Fibroblast of skin of left quadriceps (primary cell): ENCODE measurements at places on chromosomes 7 and 10.

DNA sequence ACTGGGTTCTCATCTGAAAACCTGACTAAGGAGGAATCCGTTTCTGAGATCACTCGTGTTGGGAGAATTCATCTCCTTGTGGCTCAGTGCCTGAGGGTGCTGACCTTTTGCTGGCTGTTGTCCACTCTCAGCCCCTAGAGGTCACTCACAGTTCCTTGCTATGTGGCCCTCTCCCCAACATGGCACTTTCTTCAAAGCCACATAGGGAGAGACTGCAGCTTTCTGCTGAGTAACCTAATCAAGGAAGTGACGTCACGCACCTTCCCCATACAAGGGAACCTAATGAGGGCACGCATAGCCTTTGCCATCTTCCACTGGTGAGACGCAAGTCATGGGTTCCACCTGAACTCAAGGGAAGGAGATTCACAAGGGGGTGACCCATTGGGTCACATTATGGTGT is 23.2 kb downstream of the STEAP1B start:
- DNase-seq: no peak

- no peak for DNase-seq
Observed at GRCh38 chr7:69403169-69403568, 195.1 kb upstream of the AUTS2 start.

DNA sequence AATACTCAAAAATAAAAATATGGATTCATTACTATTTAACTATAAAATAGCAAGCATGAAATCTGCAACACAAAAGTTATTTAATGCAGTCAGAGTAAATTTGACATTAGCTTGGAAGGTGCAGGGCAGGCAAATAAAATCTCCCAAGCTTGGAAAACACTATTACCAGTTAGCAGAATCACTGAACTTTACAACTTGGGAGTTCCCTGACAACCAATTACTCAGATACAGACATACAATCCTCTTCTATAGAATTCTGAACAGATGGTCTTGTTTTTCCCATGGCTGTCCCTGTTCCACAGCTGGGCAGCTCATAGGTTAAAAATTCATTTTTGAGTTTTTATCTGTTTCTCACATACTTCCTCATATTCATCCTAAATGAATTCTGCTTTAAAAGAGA is 1002.6 kb downstream of the SORCS3 start:
- no peak for DNase-seq

DNA sequence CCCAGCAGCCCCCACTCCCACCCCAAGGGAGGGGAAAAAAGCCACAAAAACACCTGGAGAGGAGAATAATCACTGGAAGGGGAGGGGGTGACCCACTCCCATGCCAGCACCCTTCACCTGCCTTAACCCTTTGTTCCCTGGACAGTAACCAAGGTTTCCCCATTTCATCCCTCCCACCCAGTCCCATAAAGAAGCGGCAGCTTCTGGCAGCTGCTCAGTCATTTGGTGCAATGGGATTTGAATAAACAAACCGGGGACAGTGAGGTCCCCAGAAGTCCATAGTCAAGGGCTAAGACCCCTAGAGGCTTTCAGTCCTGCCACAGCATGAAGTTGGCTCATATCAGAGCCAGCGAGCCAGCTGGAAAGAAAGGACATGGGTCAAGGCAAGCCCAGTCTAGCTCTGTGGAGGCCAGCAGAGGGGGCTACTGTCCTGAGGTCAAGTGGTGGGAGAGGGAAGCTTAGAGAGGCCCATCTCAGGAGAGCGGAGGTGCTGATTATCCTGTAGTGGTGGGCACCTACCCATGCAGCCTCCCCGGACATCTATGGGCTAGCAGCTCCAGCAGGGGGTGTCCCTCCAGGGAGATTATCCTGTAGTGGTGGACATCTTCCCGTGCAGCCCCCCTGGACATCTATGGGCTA is 58.9 kb upstream of the LBX1 start:
- no peak for DNase-seq

DNA sequence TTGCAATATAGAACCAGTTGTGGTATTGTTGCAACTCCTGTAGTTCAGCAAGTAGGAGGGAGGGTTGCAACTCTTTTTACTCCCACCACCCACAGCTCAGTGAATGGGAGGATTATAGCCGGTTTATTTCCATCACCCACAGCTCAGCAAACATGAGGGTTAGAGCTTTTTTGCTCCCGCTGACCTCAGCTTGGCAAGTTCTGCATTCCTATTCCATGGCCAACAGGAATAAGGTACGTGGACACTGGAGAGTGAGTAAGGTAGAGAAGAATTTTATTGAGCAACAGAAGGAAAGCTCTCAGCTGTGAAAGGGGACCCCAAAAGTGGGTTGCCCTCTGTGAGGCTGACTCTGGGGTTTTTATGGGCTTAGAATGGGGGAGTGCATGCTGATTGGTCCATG is 167.1 kb upstream of the SMIM30 start:
- no peak for DNase-seq

GRCh38 chr7:109996927-109997326 is 1094.0 kb upstream of the LRRN3 start:
- no peak for DNase-seq

GRCh38 chr7:151837285-151838042 is 39.5 kb downstream of the PRKAG2 start:
- no peak for DNase-seq
